ENCODE measurements at places on chromosomes 2 and 18.
A peak's percentile ranks its signal among the peaks of the same experiment; 100 is the strongest.

GRCh38 chr2:58460670-58461069, 219.5 kb upstream of the FANCL start:
- DNase-seq, result no peak

DNA sequence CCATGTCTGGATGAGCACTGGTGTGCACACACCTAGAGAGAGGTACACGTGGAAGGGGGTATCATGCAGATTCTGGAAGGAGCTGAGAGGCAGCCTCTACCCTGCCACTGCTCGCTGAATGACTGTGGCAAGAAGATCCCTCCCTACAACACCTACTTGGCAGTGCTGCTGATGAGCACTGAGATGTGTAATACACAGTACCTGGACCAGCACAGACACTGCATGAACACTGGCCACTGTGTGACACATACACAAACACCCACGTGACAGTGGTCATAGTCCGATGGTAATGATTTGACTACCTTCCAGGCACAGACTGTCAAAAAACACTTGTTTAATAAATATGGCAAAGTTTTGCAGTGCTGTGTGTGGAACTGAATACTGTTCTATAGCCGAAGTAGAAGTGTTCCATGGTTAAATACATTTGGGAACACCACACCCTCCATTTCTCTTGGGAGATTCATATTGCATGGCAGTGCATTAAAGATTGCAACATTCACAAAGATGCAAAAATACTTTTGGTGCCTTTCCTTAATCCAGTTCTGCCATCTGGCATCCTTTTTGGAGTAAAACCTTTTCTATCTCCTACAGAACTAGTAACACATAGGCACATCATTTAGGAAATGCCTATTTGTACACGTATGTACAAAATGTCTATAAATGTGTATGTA, 29.6 kb downstream of the MRPS5 start:
- no peak for DNase-seq

GRCh38 chr18:59685501-59685900, 11.7 kb downstream of the CCBE1 start:
- DNase-seq, result no peak

DNA sequence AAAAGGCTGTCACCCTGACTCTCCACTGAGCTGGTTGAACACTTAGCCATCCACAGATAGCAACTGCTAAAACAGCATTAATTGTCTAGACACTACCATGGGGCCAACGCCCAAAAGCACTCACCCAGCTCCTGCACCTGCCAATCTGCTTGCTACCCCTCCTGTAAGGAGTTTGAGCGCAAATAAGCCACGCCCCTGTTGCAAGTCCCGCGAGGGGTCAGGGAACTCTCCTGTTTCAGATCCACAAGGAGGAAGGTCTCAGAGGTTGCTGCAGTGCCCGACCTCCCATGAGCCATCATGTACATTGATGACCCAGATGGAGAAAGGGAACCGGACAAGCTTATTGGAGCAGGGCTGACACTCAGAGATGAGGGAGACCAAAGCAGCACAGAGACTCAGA, 106.8 kb downstream of the ZNF516 start:
- DNase-seq, result no peak

DNA sequence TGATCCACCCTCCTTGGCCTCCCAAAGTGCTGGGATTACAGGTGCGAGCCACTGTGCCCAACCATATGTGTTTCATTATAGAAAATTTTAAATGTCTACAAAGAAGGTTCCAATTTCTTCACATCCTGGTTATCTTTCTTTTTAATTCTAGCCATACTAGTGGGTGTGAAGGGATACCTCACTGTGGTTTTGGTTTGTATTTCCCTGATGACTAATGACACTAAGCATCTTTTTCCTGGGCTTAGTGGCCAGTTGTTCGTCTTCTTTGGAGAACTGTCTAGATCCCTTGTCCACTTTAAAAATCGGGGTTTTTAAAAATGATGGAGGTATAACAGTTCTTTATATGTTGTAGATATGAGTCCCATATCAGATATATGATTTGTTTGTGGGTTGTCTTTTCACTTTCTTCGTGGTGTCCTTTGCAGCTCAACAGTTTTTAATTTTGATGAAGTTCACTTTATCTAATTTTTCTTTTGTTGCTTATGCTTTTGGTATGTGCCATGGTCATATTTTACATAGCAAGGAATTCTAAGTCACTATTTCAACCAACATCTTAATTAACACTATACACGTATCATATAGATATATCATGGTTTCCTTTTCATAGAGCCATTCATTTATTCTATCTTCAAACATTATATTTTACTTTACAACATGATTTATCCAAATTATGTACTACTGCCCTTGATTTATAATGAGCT, 135.0 kb upstream of the RIOK3 start:
- DNase-seq, result peak; percentile 66

- no peak for DNase-seq
Measured at GRCh38 chr2:159738509-159739390, 26.4 kb downstream of the MARCHF7 start.

DNA sequence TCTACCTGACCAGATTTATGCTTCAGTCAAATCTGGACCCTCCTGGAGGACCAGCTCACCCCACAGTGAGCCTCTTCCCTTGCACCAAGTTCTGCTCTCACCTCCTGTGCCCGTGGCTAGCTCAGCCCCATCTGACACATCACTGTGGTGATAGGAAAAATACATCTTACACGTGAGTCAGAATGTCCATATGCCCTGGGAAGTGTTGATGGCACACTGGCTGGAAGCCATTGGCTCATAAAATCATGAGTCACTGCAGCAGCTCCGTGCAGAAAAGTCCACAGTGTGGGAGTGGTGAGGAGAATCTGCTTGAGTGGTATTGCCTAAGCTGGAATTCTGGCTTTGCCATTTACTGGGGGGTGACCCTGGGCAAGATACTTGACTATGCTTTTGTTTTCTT, 42.6 kb upstream of the RAPGEF4 start:
- DNase-seq, result peak; percentile 89

GRCh38 chr2:81483254-81483653, 1178.7 kb upstream of the LRRTM1 start:
- no peak for DNase-seq

DNA sequence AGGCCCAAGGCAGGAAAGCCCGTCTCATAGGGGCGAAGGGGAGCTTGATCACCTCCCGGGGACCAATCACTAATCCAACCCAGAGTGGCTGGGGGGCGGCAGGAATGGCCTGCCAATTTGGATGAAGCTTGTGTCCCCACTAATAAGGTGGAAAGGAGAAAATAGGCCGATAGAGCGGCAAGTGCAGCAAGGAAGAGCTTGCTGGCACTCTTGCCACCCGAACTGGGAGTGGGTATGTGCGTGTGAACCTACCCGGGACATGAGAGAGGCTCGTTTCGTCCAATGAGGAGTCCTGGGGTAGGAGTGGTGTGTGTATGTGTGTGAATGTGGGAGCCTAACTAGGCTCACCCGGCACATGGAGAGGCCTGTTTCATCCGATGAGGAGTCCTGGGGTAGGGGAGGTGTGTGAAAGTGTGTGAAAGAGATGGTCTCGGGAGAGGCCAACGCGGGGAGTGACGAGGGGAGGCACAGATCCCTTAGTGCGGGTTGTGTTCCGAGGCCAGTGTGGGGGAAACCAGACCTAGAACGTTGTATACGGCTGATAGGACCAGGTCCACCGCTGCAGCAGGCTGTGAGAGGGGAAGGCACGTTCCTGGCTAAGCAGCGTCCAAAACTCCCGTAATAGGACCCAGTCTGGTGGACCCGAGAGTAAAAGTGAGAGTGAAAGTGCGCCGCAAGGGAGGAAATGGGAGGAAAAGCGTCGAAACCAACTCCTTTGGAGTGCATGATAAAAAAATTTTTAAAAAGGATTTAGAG, 47.1 kb upstream of the SELENOI start:
- DNase-seq, result peak; percentile 69

DNA sequence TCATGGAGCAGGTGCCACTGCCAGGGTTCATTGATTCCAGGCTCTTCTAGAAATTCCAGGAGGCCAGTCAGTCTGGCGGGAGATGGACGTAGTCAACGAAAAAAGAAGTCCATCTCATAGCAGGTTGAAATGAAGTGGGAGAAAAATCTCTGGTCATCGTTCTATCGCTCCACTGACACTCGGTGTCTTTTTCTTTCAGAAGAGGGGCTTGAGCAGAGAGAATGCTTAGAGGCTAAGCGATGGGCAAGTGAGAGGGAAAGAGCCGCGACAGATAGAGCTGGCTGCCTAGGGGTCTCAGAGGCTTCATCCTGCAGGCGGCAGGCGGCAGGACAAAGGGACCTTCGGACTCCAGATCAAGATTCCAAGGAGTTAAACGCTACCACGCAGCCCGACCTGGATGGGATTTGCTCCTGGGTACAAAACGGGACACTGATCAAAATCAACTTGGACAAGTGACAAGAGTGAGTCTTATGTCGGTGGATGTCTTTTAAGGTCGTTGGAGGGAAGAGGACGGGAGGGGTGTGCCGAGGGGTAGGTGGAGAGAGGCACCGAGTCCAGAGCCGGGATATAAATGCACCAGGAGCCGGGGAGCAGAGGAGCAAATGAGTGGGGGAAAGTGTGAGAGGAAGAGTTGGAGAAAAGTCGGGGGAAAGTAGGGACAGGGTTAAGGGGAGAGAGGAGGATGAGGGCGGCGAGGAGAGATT, 677 bp upstream of the TMEM178A start:
- peak; percentile 10 for DNase-seq

DNA sequence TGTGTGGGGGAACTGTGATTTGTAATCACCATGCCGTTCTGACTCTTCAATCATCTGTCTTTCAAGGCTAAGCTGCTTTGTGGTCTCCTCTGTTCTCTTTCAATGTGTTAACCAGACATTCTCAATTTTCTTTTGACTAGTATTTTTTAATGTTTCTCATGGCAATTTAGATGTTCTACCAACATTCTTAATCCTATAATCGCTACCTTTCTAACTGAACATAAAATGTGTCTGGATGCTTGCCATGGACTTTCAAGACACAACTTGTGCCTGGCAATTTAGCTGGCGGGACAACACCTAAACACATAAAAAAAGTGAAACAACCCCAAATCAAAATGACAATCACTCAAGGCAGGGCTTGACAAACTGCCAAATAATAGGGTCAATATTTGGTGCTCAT, 135.0 kb upstream of the ACKR3 start:
- no peak for DNase-seq

GRCh38 chr2:68604077-68604476, 39.3 kb upstream of the PROKR1 start:
- DNase-seq, result no peak

DNA sequence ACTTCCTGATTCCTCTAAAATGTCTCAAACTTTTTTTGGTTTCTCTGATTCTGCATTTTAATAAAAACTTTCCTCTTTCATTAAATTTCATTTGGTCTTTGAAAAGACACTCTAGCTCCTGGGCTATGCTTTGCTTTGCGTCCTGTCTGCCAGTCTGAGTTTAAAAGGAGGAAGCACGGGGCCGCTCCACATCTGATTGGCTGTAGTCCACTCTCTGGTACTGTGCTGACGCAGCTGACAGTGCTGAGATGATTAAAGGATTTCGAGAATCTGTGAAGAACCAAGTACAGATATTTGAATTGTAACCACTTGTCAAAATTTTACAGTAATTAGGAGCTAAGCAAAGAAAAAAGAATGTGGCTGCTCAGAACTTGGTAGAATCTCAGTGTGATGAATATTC, 199.6 kb upstream of the HNMT start:
- no peak for DNase-seq

DNA sequence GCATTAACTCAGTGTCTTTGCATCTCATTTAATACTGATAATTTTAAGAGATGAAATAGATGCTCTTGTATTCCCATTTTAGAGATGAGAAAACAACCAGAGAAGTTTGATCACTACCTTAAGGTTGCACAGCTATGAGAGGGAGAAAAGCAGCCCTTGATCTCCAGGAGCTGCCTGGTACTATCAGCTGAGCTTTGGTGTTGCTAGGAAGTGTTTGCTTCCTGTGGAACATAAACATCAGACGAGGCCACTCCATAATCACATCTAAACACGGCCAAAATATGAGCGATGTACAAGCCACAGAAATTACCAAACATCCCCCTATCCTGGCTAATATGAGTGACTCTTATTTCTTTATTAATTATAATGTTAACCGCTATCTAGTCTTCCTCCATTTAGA, 620 bp upstream of the WDFY1 start:
- no peak for DNase-seq

- DNase-seq, result no peak
Measured at GRCh38 chr2:170822290-170823087, 5.8 kb downstream of the GAD1 start.

- DNase-seq, result peak; percentile 77
Measured at GRCh38 chr18:13221869-13222855, 3.6 kb downstream of the LDLRAD4 start.

DNA sequence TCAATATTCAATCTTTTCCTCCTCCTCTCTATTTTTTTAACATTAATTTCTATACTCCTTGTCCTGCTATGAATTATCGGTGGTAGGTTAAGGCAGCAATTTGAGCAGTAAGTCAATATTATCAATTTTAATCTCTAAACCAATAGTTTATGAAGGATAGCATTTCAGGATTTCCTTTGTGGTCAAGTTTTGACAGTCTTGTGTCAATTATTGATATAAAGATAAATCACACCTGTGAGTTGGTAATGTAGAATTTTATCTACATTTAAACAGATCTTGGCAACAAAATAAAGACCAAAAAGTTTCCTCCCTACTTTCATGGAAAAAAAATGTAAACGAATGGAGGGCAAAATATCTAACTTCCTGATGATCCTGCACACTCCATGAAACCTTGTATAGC, 87.3 kb downstream of the IKZF2 start:
- DNase-seq, result no peak

- no peak for DNase-seq
Measured at GRCh38 chr18:54515149-54515548, 75.9 kb upstream of the DYNAP start.

DNA sequence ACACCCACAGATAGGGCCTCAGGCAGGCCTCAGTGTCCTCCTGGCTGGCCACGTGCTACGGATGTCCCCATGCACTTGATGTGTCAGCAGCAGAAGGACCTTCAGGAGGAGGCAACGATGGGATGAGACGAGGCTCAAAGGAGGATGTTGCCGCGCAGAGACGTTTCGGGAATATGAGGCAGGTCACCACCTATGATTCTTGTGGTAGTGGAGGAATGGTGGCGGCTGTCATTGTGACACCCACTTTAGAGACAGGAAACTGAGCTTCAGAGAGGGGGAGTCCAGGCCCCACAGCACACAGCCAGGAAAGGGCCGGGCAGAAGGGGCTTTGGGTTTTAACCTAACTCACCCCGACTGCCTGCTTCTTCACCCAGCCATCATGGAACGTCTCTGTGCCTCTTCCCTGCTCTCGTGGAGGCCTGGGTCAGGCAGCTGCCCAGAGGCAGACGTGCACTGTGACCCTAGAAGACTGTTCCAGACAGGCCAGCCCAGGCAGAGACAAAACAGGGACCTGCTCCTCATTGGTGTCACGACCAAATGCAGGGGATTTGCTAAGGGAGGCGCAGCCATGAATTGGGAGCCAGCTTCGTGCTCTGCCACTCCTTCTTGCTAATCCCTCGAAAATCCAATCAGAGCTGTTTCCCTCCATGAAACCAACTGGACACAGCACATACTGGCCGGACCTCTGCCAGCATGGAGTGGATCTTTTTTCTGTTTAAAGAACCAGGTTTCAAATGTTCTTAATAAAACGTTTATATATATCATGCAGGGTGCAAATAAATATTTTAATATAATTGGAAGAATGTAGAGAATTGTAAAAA, 169.2 kb downstream of the ASB1 start:
- DNase-seq, result no peak

GRCh38 chr2:168350380-168350779, 103.0 kb upstream of the STK39 start:
- DNase-seq, result no peak

All from GM03348 (cell line).